Ureter (tissue), 1 donor: ENCODE measurements at places on chromosomes 5 and 9.
A peak's percentile ranks its signal among the peaks of the same experiment; 100 is the strongest.

DNA sequence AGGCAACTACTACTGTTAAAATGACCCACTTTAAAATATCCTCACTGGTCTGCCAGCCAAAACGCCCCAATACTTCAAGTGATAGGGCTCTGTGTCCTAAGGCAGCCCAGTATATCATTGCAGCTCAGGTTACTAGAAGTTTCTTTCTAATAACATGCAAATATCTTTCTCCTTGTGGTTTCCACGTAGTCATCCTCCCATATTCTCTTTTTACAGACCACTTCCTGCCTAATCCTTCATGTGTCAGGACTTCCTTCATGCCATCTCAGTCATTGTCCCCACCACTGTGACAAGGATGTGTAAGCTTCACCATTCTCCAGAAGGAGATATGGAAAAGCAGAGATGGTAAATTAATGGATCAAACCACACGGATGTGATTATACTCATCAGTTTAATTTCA lies 813.7 kb downstream of the MAT2B start:
- DNase-seq, result no peak

- DNase-seq, result no peak
These were observed 12.0 kb downstream of the ISL1 start for GRCh38 chr5:51395245-51395644.

DNA sequence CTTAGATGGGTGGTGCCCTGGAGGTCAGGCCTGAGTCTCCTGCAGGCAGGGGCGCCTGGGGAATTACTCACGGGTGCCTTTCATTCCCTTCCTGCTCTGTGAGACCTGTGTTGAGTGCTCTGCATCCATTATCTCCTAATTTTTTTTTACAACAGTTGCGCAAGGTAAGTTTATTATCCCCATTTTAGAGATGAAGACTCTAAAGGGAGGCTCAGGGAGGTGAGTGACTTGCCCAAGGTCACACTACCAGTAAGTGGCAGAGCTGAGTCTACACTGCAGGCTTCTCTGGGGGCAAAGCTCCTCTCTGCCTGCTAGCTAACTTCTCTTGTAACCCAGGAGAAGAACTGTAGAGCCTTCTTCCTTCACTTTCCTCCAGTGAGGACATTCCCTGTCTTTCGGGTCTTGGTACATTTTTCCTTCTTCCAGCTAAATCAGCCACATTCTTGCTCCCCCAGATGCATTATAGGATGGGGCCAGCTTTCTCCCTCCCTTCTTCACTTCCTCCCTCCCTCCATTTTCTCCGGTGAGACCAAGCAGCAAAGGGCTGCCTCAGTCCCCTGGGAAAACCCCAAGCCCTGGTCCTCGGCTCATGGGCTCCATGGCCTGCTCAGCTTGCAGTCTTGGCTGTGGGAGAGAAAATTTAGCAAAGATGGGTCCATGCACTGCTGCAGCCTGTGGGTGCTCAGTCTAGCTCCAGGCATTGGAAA lies 1.8 kb downstream of the PRR7 start:
- no peak for DNase-seq

DNA sequence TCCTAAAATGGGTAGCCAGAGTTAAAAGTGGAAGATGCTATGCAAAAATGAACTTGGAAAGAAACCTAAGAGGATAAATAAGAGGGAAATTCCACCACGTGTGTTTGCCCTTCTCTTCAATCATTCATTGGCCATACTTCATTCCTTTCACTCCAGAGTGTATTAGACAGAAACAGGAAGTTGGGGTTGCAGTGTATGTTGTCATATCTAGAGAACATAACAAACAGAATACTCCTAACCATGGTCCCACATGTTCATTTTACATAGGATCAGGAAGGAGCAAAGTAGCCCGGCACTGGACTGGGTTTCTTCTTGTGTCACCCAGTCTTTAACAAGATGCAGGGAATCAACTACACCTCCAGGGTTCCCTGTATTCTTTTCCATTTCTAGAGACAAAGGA lies 7.6 kb upstream of the GPBP1 start:
- no peak for DNase-seq

- no peak for DNase-seq
These were observed 17.9 kb downstream of the HNRNPK start for GRCh38 chr9:83962165-83962564.

DNA sequence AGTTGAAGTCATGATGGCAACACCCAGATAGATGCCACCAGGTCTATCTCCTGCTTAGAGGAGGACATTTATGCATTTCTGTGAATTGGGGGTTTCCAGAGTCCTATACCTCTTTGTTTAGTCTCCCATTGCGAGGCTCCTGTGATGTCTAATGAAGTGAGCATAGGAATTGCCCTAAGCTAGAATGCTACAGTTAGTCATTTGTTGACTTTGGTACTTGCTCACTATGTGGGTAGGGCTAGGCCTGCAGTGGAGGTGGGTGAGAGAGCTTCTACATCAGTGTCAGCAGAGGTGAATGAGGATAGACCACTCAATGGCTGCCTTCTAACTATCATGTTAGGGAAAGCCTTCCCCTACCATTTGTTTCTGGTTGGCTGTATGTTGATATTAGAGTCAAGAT lies 173.3 kb upstream of the POC5 start:
- DNase-seq, result no peak

DNA sequence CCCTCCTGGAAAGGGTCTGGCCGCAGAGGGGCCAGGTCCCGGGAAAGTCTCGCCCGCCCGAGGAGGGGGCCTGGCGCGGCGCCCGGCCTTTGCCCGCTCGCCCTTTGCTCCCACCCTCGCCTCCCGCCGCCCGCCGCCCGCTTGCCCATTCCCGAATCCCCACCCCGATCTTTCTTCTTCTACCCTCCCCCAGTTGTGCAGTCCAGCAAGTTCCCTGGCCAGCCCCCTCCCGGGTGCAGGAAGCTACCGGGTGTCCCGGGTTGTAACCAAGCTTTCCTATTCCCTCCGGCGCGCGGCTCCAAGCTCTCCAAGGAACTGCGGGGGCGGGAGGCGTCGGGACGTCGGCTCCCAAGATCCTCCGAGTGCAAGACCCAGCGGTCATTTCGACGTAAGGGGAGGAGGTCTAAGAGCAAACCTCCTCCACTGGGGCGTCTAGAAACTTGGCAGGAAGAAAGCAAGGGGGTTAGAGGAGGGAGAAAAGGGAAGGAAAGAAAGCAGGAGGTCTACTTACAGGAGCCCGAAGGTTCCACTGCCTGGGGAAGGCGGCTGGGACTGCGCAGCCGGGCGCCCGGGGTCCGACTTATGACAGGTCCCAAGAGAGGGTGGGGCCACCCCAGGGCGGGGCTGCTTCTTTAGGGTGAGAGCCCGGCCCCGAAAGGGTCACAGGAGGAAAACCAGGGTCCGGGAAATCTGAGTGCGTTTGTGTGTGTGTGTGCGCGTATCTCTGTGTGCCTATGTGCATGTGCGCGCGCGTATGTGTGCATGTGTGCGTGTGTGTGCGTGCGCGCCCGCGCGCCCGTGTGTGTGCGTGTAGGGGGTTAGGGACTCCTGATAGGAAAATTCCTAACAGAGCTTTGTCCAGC lies at the start of gene PTGR1:
Gene PTGR1, minus strand, starts transcription at position 556 of the 863 bp plus-strand sequence. CDS start 2,225 bp downstream, outside the sequence.
- DNase-seq, result peak; percentile 82

DNA sequence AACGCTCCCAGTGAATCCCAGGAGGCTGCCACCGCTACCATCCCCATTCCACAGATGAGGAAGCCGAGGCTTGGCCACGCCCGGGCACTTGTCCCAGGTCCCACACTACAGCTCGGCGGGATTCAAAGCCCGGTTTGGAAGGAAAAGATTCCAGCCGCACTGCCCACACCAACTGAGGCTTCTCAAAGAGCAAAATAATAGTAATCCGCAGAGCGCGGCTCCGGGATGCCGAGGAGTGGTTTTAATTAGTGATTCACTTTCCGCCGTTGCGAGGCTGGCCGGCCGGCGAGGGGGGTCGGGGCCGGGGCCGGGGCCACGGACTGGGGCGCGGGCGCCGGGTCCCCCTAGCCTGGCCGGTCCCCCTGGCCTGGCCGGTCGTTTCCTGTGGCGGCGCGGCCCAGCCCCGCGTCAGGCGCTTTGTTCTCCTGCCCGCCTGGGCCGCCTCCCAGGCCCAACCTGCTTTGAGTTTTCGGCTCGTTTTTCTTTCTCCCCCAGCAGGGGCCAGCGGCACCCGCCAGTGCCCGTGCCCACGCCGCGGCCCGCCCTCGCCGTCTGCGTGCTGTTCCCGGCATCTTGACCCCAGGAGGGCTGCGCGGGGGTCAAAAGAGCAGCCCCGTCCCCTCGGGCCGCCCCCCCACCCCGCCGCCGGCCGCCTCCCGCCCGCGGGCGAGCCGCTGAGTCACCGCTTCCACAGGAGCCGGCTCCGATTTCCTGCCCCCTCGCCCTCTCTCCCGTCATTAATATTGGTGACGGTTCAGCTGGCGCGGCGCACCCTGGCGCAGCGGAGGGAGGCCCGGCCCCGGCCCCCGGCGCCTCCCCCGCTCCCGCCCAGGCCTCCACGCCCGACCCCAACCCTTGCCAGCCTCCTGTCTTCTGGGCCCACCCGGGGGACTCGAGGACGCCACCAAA lies 31.2 kb downstream of the FGF18 start:
- peak; percentile 75 for DNase-seq

- no peak for DNase-seq
These were observed 331.0 kb downstream of the GLIS3 start for GRCh38 chr9:3968891-3969290.

DNA sequence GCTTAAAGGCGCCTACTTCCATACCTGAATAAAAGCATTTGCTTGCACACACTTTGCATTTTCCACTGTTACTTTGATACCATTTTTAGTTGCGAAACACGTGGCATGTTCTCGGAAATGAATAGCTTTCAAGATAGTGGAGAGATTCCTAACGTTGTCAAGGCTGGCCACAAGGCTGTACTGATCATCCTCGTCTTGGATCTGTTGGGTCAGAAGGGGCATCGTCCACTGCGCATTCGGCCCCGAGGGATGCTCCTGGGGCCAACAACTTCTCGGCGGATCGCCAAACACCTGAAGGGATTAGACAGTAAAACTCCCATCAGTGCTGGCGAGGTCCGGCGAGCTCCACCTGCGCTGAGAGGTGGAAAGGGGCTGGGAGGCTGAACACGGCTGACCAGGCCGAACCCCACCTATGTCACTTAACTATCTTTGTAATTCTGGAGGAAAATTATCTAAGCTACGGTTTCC lies 599 bp downstream of the RAD1 start:
- no peak for DNase-seq

DNA sequence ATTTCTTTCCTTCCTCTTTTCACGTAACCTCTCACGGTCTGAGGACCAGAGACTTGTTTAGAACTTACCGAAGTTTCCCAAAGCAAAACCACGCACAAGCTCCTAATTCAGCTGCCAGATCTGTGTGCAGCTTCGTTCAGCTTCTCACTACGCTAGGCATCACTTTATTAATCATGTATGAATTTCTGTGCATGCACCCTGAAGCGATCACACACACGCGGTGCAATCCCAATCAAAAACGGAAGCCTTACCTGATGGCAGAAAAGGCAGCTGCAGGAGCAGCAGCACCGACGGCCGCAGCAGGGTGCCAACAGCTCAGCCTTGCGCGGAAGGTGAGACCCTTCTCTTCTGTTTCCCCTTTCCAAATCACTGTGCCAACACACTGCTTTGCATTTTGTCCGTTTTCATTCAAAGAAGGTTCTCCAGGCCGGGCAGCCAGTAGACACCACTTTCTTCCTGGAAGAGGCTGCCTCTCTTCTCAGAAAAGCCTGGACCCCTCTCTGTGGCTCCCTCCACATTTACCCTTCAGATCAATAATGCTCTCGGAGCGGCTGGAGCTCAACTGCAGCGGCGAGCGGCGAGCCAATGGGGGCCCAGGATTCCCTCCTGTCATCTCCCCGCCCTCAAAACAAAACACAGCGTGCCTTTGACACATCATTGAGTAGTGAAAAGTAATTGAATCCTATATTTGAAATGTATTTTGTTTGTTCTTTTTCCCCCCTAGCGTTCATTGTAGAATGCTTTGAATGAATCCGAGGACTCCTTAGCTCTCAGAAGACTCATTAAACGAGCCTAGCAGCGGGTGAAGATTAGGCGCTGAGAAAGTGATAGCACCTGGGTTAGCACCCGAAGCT lies at the start of gene CDH12:
Gene CDH12, minus strand, starts transcription at position 538 of the 854 bp plus-strand sequence.
- DNase-seq, result no peak

GRCh38 chr5:97041239-97041638 lies 101.2 kb downstream of the LIX1 start:
- no peak for DNase-seq

GRCh38 chr5:172607213-172607793 lies 33.8 kb upstream of the NEURL1B start:
- DNase-seq, result no peak

- DNase-seq, result no peak
These were observed 6.3 kb downstream of the NR2F1-AS1 start for GRCh38 chr5:93574491-93575305.
